ENCODE measurements at places on chromosomes 11 and 22.

DNA sequence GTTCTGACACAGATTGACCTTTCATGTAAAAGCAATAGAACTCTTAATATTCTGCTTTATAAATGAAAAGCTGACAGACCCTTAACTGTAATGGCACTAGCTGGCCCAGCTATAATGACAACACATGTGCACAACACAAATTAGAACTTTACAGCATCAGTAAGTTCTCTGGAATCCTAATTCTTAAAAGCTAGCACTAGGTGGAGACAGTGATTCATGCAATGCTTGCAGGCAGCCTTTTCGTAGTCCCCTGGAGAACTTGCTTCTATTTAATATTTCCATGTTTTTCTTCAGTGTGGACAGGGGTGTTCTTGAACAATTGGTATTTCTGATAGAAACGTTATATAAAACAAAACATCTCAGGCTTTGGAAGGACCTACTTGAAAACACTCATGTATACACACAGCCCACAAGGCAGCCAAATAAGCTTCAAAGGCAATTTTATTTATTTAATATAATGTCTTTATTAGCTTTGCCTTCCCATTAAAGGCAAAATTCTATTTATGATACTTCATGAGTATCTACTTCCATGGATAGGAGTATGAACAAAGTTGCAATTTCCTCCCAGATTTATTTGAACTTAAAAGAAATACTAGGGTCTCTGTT, 374.3 kb upstream of the MPPED2 start:
- no peak for DNase-seq

GRCh38 chr11:117781627-117782026, 15.4 kb downstream of the DSCAML1 start:
- DNase-seq, result no peak

DNA sequence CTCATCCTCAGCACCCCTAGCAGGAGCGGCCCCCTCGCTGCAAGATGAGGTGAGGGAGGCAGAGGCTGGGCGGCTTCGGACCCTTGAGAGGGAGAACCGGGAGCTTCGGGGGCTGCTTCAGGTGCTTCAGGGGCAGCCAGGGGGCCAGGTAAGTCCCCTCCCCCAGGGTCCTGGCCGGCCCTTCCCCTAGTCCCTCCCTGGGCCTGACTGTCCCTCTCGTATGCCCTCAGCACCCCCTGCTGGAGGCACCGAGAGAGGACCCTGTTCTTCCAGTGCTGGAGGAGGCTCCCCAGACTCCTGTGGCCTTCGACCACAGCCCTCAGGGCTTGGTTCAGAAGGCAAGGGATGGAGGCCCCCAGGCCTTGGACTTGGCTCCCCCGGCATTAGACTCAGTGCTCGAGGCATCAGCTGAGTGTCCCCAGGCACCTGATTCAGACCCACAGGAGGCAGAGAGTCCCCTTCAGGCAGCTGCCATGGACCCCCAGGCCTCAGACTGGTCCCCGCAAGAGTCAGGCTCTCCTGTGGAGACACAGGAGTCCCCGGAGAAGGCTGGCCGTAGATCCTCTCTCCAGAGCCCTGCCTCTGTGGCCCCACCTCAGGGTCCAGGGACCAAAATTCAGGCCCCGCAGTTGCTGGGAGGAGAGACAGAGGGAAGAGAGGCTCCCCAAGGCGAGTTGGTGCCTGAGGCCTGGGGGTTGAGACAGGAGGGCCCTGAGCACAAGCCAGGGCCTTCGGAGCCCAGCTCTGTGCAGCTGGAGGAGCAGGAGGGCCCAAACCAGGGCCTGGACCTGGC, 4.0 kb downstream of the CCDC88B start:
- no peak for DNase-seq

DNA sequence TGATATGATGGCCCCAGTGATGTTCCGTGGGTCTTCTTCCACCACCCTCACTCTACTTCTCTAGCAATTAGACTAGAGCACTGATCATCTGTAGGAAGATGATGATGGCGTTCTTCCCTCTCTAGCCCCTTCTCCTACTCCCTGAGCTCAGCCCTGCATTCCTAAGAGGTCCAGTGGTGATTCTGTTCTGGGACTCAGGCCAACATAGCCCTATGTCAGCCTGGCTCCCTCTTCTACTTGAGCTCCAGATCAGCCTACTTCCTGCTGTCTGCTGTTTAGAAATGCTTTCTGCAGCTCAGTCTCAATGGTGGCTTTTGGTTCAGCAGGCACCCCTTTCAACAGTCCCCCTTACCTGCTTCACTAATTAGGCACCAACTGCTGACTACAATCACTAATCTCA, 86.1 kb upstream of the ZBED5 start:
- DNase-seq, result no peak

GRCh38 chr22:23233752-23234408, 53.6 kb downstream of the BCR start:
- no peak for DNase-seq

GRCh38 chr11:9601037-9601875, 27.8 kb downstream of the WEE1 start:
- no peak for DNase-seq

- DNase-seq, result no peak
These were observed 341.6 kb downstream of the CTTN start for GRCh38 chr11:70739811-70740487.

GRCh38 chr11:73070653-73071052, 71.5 kb downstream of the FCHSD2 start:
- no peak for DNase-seq

GRCh38 chr11:67055812-67056211, 835 bp upstream of the RHOD start:
- DNase-seq, result no peak

- no peak for DNase-seq
These were observed 11.2 kb upstream of the MALAT1 start for GRCh38 chr11:65487467-65488272.

- DNase-seq, result no peak
These were observed 541.2 kb downstream of the MIAT start for GRCh38 chr22:27198518-27199035.

DNA sequence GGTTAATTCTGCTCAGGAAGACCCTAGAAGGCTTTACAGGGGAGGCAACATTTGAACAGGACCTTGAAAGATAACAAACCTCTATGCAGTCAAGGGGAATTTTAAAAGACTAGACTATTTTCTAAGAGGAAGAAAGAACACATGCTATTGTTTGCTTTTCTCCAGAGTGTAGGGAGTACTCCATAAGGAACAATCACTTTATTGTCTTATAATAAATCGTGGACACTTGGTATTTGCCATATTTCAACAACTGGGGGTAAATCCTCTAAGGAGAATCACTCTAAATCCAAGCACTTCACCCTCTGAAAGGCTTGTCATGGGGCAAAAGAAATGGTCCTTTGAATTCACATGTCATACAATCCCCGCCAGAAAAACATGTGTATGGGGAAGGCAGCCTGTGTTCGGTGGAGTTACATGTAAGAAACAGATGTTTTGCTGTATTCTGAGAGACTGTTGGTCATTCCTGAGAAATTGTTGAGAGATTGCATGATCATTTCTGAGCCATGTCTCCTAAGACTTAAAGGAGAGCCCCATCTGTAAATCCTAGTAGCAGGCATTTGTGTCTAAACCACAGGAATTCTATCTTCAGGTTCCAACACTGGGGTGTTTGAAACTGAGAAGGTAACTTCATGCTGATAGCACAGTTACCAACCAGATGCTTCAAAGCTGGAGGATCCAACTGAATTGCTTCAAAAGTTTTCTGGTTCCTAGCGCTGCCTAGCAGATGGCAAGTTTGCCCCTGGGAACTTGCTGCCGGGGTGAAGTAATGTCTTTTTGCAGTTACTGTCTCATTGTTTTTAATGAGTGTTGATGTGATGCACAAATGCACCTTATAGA, 66.8 kb downstream of the FZD4 start:
- no peak for DNase-seq

GRCh38 chr11:72787216-72788104, 6.4 kb downstream of the STARD10 start:
- DNase-seq, result no peak

GRCh38 chr11:57073128-57073527, 84.4 kb downstream of the OR5AK2 start:
- DNase-seq, result no peak

- no peak for DNase-seq
These were observed 499.0 kb upstream of the CCDC179 start for GRCh38 chr11:23359297-23359696.

DNA sequence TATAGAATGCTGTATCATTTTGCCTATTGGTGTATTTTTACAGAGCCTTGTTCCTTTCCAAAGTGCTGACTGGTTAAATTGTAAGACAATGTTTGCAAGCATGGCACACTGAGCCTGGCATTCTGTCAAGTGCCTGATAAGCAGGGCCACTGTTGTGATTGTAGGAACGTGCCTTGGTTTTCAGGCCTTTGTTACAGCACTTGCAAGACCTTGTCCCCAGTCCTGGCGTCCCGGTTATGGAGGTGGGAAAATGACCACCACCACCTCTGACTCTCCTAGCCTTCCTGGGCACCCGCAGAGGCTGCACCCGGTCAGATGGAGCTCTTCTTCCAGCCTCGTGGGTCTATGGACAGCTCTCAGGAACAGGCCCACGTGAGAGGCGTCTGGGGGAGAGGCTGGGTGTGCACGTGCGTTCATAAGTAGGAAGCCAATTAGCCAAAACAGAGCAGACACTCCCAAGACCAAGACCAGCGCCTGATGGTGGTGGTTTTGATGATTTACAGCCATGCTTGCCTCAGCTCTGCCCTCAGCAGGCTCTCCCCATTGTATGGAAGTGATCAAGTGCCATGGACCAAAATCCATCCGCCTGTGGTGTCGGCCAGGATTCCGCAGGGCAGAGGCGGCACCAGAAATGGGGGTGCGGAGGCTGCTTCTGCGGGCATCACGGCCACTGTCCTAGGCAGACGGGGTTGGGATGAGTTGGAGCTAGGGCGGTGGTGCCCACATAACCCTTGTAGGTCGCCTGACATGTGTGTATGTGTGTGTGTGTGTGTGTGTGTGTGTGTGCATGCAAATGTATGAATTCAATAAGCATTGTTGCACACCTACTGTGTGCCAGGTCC, 89.8 kb downstream of the RTL6 start:
- DNase-seq, result no peak

GRCh38 chr11:90124371-90124770, 10.1 kb upstream of the NAALAD2 start:
- no peak for DNase-seq

DNA sequence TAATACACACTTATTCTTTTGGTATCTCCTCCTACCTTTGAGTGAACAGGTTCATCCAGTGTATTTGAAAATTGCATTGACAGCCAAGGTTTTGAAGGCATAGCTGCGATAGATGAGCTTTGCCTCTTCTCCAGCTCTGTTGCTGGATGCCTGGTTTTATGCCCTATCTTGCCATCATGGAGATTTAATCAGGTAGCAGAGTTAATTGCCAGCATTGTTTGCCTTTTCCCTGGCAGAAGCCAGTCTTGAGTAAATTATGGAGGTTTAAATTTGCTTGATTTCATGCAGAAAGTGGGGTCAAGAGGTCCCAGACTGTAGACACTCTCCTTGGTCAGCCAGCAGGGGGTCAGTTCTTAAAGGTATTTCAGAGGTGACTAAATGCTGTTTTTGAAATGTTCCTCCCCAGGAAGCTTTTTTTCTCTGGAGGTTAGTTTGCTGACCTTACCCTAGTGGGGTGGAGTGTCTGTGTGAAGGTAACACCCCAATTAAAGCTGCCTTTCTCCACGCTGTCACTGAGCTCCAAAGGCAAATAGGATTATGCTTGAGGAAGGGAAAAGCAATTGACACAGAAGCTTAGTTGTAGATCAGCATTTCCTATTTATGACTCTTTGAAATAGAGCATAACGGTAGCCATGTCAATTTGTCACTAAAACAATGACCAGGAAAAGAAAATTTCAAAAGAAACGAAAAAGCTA, 96.0 kb downstream of the EXT2 start:
- DNase-seq, result no peak

DNA sequence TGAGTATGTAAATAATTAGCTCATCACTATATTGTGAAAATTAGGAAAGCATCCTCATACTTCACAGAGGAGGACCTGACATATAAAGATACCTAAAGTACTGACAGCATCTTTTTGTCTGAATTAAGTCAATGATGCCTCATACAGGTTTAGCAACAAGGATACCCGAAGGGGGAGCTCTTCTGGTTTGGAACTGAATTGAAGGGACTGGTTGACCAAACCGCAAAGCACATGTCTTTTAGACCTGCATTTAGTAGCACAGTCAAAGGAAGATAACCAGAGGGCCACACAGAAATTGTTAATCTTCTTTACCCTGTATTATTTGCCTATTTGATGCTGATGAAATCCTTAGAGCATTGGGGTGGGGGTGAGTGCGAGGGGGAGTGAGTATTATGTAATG, 12.9 kb upstream of the WT1 start:
- no peak for DNase-seq

DNA sequence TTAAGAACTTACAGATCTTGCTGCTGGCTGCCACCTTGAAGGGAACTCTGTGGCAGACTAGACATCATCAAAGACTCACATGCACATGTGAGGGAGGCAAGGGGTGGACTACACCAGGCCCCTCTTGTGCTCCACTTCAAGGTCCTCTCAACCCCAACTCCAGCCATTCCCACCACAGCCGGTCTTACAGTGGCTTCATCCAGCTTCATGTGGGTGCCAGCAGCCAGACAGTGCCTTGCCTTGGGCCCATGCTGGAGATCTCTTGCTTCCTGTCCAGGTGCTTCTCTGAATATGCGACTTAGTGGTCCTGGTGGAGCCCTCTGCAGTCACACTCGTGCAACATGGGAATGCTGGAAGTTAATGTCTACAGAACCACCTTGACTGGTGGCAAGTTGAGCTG, 44.6 kb upstream of the WNT7B start:
- no peak for DNase-seq

DNA sequence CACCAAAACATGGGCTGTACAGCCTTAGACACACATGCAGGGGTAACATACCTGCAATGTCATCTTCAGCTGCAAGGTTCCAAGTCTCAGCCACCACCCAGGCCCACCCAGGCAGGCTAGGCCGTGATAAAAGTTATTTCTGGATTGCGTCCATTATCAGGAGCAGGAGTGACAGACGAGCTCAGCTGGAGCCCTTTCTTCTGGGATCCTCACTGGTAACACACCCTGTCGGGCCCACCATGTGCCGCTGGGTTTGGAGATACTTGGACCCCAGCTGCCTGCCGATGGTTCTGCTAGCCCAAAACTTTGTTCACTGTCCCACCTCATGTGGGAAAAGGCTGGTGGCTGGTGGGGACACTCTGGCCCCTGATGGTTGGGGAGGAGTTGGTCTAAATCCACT, 24.8 kb downstream of the TMPRSS5 start:
- DNase-seq, result no peak

DNA sequence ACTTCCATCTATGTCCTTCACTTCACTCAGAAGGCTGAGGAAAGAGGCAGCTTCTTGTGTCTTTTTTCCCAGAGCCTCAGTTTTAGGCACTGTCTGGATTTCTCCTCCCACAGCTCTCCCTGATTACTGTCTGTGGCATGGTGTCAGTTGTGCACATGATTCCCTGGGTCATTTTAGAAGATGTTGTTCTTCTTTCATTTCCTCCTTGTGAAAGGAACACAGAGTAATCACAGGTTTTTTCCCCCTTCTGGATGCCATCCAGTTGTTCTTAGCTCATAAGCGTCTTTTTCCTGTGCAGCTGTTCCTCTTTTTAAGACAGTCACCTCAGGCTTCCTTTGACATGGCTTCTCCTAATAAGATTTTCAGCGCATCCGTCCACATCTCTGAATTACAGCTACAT, 212.2 kb downstream of the FAM181B start:
- no peak for DNase-seq

- DNase-seq, result no peak
These were observed 257.7 kb upstream of the PLET1 start for GRCh38 chr11:112518371-112518770.
